ENCODE measurements at places on chromosomes 7 and 10.
A peak's percentile ranks its signal among the peaks of the same experiment; 100 is the strongest.

DNA sequence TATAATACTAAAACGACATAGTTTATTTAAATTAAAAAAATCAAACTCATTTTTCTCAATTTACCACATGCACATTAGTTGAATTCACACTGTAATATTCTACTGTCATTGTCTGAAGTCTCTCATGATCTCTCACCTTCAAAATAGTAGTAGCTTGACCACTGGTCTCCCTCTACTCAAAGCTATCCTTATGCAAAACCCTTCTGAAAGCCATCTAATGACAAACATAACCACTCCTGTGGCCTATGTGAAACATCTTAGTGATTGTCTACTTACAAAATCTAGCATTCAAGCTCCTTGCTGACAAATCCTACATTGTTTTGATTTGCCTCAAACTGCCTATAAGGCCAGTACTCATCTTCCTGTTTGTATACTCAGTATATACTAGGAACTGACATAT lies 606.0 kb upstream of the GHITM start:
- DNase-seq = no peak
- no peaks in the 10 kb centered on the region for H3K36me3 ChIP-seq
- no peaks in the 10 kb centered on the region for H3K27me3 ChIP-seq
- H3K4me3 ChIP-seq = no peak overlapping the region
- no peak overlapping the region for H3K27ac ChIP-seq
- no peaks in the 10 kb centered on the region for H3K4me1 ChIP-seq

- peak; percentile 47 for DNase-seq
- no peaks in the 10 kb centered on the region for H3K36me3 ChIP-seq
- H3K27me3 ChIP-seq = peaks cover 8% of the 10 kb centered on the region
- H3K27ac ChIP-seq = no peak overlapping the region
- H3K4me3 ChIP-seq = peak overlapping the region; percentile 25
Observed at GRCh38 chr7:12111422-12112405, 99.4 kb upstream of the TMEM106B start.

DNA sequence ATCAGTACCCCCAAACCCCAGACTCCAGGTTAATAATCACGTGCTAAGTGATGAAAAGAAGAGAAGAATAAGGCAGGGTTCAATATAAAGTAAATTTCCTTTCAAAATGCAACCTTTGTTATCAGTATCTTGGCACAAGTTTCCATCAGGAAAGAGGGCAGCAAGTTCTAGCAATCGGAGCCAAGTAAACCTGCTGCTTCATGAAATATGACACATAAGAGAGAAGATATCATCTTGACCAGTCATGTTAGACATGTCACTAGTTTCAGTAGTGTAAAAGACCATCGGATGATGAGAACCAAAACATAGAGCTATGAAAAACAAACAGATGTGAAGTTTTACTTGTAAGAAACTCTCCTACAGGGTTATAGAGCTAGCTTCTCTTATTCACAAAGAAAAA lies 44.0 kb downstream of the AASS start:
- H3K4me1 ChIP-seq = no peaks in the 10 kb centered on the region
- H3K36me3 ChIP-seq = peaks cover 29% of the 10 kb centered on the region
- no peaks in the 10 kb centered on the region for H3K27me3 ChIP-seq
- no peak for DNase-seq
- H3K27ac ChIP-seq = no peak overlapping the region

- H3K27me3 ChIP-seq = no peaks in the 10 kb centered on the region
- no peaks in the 10 kb centered on the region for H3K4me1 ChIP-seq
- no peak overlapping the region for H3K4me3 ChIP-seq
- H3K27ac ChIP-seq = no peak overlapping the region
- H3K36me3 ChIP-seq = no peaks in the 10 kb centered on the region
Observed at GRCh38 chr10:115402699-115403098, 309.5 kb downstream of the ATRNL1 start.

DNA sequence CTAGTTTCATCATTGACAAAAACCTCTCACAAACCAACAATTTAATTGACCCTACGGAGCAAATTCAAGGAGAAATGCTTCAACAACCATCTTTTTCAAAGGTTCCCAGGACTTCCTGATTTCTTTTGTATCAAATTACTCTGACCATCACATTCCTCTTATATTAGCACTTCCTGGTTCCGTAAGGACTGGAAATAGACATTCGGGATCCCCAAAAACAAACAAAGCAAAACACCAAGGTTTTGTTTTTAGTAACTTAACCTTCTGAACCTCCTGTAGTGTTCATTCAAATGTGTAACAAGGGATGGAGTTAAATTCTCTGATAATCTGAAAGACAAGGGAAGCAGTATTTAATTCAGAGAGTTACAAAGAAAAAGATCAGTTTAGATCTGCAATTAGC lies 387.6 kb upstream of the NRP1 start:
- H3K27me3 ChIP-seq = no peaks in the 10 kb centered on the region
- H3K27ac ChIP-seq = no peak overlapping the region
- H3K36me3 ChIP-seq = no peaks in the 10 kb centered on the region
- no peaks in the 10 kb centered on the region for H3K4me1 ChIP-seq
- no peak overlapping the region for H3K4me3 ChIP-seq
- no peak for DNase-seq

- H3K27me3 ChIP-seq = no peaks in the 10 kb centered on the region
- H3K27ac ChIP-seq = no peak overlapping the region
- no peaks in the 10 kb centered on the region for H3K4me1 ChIP-seq
- DNase-seq = no peak
- H3K36me3 ChIP-seq = no peaks in the 10 kb centered on the region
Observed at GRCh38 chr7:158263110-158263963, 324.3 kb downstream of the PTPRN2 start.
